ENCODE measurements at places on chromosomes 4 and X.

- DNase-seq: no peak
These were observed 10.1 kb upstream of the FGG start for GRCh38 chr4:154622598-154622997.

DNA sequence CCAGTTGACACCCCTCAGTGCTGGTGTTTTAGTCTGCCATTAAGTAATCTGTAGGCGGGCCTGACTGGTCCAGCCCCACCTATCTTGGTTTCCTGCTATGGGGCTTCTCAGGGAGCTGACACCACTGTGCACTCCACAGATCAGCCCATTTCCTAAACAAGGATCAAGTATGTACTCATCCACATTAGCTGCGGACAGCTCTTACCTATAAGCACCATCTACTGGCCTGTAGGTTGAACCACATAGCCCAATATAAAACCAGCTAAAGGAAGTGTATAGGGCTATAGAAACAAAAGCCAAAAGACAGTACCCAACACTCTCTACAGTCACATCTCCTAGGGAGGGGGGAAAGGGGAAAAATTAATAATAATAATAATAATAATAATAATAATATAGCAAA, 353.5 kb upstream of the CXorf51B start:
- DNase-seq: no peak

- DNase-seq: no peak
These were observed 35.0 kb downstream of the LIMCH1 start for GRCh38 chr4:41572956-41573355.

DNA sequence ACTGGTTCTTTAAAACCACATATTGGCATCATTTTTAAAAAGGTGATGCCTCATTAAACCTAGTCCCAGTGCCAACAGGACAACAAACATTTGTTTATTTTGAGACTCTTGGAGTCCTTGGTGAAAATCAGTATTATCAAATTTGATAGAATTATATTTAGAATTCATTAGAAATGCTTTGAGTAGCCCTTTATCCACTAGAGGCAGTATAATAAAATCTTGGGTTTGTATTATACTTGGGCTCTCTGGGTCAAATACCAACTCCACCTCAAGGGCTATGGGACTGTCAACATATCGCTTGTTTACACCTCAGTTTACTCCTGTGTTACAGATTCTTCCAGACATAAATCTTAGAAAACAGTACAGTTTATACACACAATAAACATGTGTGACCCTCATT, 335.7 kb upstream of the FSTL5 start:
- no peak for DNase-seq

DNA sequence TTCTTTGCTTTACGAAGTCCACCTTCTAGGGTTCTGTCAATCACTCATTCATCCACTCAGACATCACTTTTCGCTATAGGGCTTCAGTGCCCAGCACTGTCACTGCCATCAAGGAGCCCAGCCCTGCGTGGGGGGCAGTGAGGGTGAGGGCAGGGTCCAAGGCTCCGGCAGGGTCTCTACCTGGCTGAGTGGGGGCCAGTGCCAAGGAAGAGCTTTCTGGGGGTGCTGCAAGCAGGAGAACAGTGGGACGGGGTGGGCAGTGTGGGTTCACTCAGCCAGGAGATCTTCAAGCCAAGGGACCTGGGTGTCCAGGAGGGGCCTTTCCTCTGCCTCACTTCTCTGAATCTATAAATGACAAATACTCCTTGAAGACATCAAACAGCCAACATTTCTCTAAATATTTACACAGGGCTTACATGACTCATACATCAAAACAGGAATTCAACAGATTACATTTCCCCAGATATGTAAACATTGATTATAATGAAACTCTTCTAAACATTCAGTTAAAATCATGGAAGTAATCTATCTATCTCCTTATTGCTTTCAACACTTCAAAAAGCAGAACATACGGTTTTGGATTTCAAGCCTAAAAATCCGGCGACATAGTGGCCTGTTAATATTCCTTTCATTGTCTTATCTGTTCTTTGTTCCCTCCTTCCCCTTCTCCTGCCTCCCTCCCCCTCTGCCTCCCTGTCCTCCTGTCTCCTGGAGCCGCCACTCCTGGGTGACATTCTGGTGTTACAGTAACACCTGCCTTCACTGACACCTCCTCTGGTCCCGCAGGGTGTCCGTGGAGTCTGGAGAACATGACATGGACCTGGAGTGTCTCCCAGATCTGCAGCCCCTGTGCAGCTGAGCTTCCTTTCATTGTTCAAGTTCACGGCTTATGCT, 94.4 kb upstream of the ADRA2C start:
- DNase-seq: no peak

- no peak for DNase-seq
These were observed 2.8 kb downstream of the VEGFC start for GRCh38 chr4:176789955-176790354.

GRCh38 chr4:73036123-73036522, 33.4 kb downstream of the COX18 start:
- DNase-seq: no peak

GRCh38 chrX:6460893-6461490, 73.9 kb downstream of the VCX3A start:
- DNase-seq: no peak

DNA sequence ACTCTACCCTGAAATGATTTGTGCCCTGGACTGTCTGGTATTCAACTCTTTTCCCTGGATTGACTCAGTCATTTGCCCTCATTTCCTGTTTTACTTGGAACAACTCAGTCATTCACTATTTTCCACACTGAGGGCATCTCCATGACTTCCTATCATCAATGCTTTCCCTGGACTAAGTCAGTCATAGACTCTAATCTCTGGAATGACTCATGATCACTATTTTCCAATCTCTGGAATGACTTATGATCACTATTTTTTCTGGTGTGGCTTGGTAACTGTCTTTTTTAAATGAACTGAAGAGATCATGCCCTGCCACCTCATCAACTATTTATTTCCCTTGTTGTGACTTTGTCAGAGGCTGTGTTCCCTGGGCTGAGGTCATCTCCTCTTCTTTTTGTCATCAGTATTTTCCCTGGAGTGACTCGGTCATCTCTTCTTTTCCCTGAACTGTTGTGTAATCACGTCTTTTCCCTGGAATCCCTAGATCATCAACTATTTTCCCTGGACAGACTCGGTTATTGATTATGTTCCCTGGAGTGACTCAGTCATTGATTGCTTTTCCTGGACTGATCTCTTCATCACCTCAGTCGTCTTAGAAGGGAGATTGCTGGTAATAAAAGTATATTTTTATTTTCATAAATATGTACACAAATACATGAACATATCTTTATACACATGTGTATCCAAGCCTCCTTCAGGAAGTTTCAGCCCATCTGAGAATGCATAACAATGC, 327.1 kb upstream of the VCX start:
- no peak for DNase-seq

- DNase-seq: no peak
These were observed 94.4 kb upstream of the BOD1L1 start for GRCh38 chr4:13721894-13722293.

- DNase-seq: no peak
These were observed 85.0 kb upstream of the FAT1 start for GRCh38 chr4:186808630-186809018.

- no peak for DNase-seq
These were observed 51.6 kb downstream of the PTCHD1 start for GRCh38 chrX:23386260-23386659.

DNA sequence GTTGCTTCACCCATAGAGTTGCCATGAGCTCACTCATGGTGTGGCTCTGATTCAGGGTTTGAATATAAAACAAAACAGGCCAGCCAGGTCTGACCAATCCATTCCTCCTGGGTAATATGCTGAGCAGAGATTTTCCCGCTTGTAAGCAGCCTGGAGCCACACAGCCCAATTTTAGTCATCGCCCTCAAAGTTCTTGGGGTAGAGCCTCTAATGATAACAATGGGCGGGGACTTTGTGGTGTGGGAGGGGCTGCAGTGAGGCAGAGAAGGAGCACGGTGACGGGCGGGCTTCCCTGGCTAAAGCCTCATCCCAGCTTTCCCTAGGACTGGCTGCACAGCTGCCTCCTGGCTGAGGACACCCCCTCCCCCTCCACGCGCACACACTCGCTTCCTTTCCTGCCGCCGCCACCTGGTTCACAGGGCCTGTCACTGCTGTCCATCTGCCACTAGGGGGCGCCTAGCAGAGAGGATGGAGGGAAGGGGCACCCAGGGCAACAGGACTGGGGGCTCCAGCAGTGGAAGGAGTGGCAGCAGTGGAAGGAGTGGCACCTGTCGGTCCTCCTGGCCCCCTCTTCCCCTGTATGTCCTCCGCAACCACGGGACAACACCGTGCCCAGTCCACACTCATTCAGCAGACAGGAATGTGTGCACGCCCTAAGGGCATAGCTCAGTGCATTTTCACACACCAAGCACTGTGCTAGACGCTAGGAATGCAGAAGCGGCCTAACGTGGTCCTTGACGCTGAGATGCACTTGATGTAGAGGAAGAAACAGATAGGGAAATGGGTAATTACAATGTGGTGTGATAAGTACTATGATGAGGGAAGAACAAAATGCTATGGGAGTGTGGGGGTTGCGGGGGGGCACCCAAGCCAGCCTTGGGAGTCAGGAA, 26.8 kb downstream of the PRPS1 start:
- peak; percentile 45 for DNase-seq

- no peak for DNase-seq
These were observed 1066.0 kb downstream of the GLUD2 start for GRCh38 chrX:122113376-122113775.

GRCh38 chr4:122772311-122772710, 39.8 kb downstream of the BBS12 start:
- DNase-seq: no peak

DNA sequence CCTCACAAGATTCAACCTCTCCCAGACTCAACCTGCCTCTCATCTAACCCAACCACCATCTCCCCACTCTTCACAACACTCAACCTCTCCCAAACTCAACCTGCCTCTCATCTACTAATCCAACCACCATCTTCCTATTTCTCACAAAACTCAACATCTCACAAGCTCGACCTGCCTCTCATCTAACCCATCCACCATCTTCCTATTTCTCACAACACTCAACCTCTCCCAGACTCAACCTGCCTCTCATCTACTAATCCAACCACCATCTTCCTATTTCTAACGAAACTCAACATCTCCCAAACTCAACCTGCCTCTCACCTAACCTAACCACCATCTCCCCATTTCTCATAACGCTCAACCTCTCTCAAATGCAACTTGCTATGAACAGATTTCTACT, 29.8 kb downstream of the FAT1 start:
- DNase-seq: no peak

DNA sequence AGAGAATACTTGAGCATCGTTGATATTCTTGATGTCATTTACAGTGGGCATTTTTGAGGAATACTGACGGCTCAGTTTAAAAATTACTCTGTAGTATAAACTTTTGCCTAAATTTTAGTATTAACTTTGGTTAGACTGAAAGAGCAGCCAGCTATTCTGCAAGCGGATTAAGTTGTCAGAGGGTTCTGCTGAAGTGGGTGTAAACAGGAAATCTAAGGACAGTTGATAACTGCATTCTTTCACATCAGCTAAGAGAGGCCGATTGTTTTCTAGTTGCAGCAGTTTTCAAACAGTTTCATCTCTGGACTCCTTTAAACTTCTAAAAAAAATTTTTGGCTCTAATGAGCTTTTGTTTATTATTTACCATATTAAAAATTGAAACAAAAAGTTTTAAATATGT, 149.6 kb downstream of the RAPGEF2 start:
- DNase-seq: no peak

DNA sequence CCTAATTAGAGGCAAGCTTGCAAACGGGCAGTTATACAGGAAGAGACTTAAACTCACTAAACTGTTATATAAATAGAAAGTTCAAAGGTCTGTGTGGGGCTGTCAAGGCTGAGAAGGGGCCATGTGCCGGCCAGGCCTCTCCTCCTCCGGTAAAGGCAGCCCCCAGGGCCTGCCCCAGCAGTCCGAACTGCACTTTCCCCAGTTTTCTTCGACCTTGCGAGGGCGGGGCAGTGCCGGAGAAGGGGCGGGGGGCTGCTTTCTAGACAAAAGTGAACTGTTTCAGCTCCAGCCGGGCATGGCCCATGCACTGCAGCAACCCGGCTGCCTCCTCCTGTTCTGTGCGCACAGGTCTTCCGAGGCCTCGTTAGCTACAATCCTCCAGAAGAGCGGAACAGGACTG, 4.1 kb downstream of the AFF2 start:
- no peak for DNase-seq

GRCh38 chrX:372856-373640, 13.7 kb downstream of the PPP2R3B start:
- DNase-seq: no peak

GRCh38 chr4:33592701-33593100, 2651.6 kb downstream of the ARAP2 start:
- DNase-seq: no peak

GRCh38 chr4:3422241-3422801, 19.4 kb upstream of the HGFAC start:
- DNase-seq: no peak

DNA sequence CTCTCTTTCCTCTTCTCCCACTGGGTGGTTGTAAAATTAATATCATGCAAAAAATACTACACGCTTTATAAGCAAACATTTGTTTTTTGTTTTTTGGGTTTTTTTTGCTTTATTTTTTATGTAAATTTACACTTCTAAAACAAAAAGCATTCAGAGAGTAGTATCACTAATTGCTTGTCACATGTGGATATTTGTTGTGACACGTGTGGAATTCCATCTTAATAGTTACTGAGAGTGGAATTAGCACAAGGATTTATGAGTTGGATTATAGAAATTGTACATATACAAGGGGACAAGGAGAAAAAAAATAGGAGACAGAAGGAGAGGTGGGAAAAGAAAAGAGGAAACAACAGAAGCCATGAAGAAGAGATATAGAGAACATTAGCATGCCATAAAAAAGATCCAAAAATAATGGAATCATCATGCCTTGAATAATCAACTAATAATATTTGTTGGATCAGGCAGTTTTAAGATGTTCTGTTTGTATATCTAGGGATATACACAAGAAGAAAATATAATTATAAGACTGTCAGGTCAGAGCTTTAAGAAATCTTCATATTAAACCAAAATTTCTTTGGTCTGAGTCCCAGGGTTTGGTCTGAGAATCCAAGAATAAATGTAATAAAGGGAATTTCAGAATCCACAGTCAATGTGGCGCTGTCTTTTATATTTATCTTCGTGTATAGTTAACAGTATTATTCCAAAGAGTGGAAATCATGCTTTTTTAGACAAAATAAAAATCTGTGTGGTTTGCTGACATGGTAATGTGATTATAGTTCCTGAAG, 98.5 kb upstream of the INTU start:
- no peak for DNase-seq
